ENCODE measurements at places on chromosomes 5 and 9. TPM values are rescaled to one million over a fixed set of nuclear protein-coding genes. Genes with fewer than 3 reads are reported as not detected.
A peak's percentile ranks its signal among the peaks of the same experiment; 100 is the strongest.

DNA sequence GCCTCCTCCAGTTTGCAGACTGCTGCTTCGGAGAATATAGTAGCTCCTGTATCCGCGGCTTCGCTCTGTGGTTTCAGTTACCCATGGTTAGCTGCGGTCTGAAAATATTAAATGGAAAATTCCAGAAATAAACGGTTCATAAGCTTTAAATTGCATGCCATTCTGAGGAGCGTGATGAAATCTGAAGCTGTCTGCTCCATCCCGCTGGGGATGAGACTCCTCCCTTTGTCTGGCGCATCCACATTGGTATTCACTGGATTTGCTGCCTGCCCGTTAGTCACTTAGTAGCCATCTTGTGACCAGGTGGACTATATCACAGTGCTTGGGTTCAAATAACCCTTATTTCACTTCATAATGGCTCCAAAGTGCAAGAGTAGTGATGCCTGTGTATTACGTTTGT, 36.3 kb downstream of the MSX2 start:
- DNase-seq, result no peak

DNA sequence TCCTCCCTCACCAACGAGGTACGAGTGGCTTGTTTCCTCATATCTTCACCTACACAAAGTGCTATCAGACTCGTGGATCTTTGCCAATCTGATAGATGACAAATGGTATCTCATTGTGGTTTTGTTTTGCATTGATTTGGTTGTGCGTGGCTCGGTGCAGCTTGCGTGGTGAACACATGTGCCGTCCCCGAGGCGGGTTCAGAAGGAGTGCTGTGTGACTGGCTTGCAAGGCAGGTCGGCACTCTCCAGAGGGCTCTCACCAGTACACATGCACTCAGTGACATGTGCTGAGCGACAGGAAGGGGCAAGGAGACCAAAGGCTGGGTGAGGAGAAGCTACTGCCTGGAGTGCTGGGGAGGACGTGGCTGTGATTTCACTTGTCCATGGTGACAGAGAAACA, 95.3 kb upstream of the PITX1 start:
- peak; percentile 54 for DNase-seq

DNA sequence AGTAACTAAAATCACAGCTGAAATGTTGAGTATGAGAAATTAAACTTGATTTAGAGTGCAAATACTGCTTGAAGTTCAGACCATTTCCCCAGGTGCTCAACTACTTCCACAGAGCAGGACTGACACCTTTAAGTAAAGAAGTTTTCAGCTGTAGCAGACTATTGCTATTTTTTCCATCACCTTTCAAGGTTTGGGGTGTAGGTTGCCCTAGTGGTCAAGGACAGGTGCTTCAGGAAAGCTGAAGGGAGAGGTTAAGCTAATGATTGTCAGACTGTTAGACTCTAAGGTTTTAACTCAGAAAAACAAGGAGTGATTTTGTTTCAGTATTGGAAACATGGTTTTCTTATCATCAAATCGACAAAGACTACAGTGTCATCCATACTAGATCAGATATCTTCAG, 162.1 kb downstream of the CCDC192 start:
- no peak for DNase-seq

GRCh38 chr9:108382310-108382709, 473.5 kb downstream of the ACTL7B start:
- DNase-seq, result no peak

DNA sequence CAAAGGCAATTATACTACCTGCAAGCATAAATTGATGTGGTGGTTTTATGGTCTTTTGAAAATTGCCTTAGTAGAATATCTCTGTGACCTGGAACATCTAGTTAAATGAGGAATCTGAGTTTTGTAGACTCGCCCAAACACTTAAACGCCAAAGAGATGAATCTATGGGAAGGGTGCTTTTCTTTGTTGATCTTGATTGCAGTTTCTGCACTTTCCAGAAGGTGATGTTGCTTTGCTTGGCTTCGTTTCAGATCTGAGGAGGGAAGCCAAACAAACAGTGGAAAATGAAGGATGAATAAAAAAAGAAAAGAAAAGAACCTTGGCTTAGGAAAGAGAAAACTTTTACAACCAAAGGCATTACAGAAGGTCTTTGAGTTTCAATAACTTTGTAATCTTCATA, 1021.2 kb downstream of the NR2F1-AS1 start:
- peak; percentile 15 for DNase-seq

- DNase-seq, result no peak
Measured at GRCh38 chr5:32165597-32165996, 8.5 kb downstream of the GOLPH3 start.

GRCh38 chr5:102314328-102314727, 18.2 kb upstream of the SLCO4C1 start:
- DNase-seq, result no peak

The PLAA gene
- total RNA-seq, result 32.7 TPM
